Esophagus squamous epithelium (tissue), 5 donors: ENCODE measurements at places on chromosomes 3 and 15.

DNA sequence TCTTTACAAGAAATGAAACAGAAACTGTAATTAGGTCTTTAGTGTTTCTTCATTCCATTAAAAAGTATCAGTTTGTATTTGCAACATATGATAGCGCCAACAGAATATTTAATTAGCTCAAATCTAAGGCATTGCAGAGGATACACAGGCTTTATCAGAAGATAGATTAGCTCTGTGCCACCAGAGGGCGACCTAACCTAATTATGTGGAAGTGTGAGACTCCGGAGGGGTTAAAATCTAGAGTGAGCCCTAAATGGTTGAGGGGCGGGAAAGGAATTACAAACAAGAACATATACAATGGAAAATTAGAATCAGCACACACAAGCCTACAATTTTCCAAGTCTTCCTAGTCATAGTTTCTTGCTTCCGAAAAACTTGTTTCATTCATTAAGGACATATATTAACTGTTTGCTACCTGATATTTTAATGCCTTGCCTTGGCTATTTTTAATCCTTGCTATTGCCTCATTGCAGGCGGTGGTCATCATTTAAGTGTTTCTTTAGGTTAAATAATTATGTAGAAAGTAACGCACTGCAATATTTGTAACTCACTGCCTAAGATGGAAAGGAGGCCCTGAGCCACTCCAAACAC is 18.0 kb upstream of the RYR3 start:
- DNase-seq = no peak

GRCh38 chr3:147161833-147162232 is 244.5 kb downstream of the ZIC4 start:
- no peak for DNase-seq

DNA sequence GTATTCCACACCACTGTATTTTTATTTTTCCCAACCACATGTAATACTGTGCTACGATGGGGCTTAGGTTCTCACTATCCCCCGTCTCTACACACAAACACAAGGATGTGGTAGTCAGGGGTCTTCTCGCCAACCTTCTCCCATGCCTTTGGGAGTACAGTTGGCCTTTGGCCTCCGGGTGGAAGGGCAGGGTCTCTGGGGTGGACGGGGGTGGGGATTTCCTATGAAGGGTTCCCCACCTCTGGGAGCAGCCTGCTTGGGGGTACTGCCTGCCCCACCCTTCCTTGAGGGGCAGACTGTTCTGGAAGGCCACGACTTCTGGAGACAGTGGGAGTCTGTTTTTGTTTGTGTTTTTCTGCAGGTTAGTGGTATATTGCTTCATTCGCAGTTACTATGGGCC is 21.3 kb upstream of the RAD18 start:
- DNase-seq = no peak

- DNase-seq = no peak
Measured at GRCh38 chr3:167521006-167521355, 47.1 kb upstream of the SERPINI2 start.

GRCh38 chr3:125434582-125435011 is 59.5 kb upstream of the ZNF148 start:
- DNase-seq = no peak

DNA sequence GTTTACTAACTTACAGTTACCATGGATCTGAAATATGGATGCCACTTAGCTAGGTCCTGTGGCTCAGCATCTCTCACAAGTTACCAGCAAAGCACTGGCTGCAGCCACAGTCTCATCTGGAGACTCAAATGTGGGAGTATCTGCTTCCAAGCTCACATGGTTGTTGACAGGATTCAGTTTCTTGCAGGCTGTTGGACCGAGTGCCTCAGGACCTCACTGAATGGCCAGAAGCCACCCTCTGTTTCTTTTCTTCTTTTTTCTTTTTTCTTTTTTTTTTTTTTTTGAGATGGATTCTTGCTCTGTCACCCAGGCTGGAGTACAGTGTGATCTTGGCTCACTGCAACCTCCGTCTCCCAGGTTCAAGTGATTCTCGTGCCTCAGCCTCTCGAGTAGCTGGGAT is 20.1 kb upstream of the AMOTL2 start:
- no peak for DNase-seq

DNA sequence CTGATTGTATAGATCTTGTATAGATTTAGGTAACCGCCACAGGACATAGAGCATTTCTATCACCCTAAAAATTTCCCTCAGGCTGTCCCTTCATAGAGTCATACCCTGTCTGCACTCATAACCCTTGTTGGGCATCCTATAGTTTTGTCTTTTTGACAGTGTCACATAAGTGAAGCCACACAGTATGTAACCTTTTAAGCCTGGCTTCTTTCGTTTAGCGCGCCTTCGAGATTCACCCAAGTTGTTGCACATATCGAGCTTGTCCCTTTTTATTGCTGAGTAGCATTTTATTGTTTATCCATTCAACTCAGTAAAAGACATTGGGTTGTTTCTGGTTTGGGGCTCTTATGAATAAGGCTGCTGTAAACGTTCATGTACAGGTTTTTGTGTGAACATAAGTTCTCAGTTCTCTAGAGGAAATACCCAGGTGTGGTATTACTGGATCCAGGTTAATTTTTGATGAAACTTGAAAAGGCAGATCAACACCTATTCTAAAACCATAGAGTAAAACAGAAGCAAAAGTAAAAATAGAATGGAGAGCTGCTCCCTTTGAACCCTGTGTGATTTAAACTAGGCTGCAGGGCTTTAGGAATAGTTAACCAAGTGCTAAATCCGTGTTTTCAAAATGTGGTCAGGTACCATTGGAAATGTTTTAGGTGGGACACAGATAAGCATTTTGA is 49.5 kb downstream of the CD86 start:
- DNase-seq = no peak

DNA sequence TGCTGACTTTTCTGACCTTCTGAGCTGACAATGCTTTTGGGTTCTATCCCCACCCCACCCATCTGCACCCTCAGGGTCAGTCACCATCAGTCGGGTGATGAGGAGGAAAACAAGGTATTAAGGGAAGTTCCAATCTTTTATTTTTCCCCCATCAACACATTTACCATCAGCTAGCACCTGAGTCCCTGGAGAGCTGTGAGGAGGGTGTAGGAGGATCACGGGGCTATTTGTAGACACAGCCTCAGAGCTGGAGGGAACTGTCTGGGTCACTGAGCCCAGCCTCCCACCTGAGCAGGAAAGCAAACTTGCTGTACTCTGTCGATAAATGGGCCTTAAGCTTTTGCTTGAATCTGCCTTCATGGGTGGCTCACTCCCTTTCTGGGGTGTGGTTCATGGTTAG is 24.8 kb upstream of the ZFAND6 start:
- no peak for DNase-seq

DNA sequence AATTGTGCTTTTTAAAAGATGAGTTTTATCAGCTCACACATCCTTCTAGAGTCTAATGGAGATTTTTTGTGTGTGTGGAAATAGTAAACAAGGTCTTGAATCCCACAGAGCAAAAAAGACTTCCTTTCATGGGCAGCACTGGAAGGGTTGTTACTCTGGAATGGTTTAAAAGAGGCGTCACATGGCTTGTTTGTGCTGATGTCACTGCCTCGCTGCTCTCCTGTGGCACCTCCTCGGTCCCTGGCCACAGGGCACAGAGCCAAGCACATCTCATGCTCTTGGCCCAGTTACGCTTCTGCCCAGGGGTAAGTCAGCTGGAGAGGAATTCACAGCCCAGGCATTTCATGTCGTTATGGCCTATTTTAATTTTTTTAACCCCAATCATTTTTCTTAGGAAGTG is 53.2 kb downstream of the PGPEP1L start:
- no peak for DNase-seq

- DNase-seq = no peak
Measured at GRCh38 chr3:28947751-28948150, 333.1 kb upstream of the RBMS3 start.

GRCh38 chr3:178088963-178089362 is 447.3 kb upstream of the KCNMB2 start:
- no peak for DNase-seq

- DNase-seq = no peak
Measured at GRCh38 chr3:66121318-66121717, 82.6 kb upstream of the MAGI1 start.

DNA sequence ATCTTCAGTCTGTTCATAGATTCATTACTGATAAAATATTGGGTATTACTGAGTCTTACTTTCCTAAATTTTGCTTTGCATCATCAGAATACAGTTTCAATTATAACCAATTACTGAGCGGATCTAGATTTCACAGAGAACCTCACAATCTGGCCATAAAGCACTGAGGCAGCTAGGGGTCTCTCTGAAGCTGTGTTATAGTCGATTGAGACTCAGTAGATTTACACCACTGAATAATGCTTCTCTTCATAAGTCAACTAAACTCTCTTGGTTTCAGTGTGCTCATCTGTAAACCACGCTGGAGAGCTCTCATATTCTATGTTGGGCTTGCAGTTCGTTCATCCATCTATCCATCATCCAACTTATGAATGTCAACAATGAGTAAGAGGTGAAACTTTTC is 180.6 kb downstream of the GREM1 start:
- no peak for DNase-seq

DNA sequence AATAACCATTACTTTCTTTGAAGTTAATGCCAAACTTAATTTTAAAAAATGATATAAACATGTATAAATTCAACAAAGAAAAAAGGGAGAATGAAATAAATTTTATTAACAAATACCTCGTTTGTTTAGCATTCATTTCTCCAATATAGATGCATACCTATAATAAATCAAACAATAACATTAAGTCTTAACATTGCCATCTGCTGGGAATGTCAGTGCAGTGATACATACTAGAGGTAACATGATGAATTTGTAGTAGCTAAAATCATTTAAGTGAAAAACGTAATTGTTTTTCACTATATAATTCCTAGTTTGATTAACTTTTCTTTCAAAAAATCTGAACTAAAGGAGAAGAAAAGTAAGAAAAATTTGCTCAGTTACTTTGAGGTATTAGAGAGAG is 340.2 kb upstream of the CBLB start:
- DNase-seq = no peak

- DNase-seq = no peak
Measured at GRCh38 chr3:29144807-29145206, 136.1 kb upstream of the RBMS3 start.

DNA sequence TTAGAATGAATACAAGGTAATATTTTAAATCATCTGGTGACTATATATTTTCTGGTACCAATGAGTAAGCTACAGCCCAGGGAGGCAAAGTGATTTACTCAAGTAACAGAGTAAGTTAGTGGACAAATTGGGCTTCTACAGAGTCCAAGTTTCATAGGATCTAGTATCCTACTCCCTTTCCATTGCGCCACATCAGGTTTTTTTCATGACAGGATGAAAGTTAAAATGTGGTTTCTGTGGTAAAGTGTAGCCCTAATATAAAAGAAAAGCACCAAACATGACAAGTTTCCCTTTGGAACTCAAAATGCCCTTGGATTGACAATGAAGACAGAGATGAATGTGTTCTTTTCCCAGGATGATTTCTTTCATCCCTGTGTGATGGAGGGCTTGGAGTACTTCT is 350.8 kb upstream of the ZNF385D start:
- no peak for DNase-seq

DNA sequence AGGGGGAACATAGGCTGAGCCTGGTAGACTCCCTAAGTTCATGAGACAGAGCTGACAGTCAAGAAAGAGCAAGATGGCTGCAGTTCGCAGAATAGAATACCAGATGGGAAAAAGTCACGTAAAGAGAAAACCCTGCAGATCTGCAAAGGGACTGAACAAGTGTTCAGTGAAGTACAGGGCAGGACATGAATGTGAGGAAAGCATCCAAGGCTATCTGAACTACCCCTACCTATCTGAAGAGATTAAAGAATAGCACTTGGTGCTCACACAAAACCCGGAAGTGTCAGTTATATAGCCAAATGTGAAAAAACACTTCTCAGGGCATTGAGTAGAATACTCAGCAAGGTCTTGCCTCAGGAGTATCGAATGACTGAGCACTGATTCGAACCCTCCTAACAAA is 44.0 kb downstream of the GOLGB1 start:
- DNase-seq = no peak

- DNase-seq = no peak
Measured at GRCh38 chr3:189167027-189167766, 4.6 kb upstream of the TPRG1 start.

DNA sequence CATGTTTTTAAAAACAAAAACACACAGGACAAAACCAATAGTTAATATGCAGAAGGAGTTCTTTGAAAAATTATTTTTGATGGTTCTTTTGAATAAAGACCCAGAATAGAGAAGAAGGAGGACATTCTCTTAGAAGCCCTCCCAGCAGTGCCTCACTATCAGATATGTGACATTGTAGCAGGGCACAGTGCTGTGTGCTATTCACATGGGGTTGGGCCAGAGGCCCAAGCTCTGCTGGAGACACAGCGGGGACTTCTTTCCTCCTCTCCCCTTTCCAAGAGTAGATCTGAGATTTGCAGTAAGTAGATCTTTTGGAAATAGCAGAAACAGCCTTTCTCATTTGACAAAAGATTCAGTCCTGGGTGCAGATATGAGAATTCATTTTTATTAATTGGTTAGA is 6.3 kb downstream of the GYG1 start:
- DNase-seq = no peak

DNA sequence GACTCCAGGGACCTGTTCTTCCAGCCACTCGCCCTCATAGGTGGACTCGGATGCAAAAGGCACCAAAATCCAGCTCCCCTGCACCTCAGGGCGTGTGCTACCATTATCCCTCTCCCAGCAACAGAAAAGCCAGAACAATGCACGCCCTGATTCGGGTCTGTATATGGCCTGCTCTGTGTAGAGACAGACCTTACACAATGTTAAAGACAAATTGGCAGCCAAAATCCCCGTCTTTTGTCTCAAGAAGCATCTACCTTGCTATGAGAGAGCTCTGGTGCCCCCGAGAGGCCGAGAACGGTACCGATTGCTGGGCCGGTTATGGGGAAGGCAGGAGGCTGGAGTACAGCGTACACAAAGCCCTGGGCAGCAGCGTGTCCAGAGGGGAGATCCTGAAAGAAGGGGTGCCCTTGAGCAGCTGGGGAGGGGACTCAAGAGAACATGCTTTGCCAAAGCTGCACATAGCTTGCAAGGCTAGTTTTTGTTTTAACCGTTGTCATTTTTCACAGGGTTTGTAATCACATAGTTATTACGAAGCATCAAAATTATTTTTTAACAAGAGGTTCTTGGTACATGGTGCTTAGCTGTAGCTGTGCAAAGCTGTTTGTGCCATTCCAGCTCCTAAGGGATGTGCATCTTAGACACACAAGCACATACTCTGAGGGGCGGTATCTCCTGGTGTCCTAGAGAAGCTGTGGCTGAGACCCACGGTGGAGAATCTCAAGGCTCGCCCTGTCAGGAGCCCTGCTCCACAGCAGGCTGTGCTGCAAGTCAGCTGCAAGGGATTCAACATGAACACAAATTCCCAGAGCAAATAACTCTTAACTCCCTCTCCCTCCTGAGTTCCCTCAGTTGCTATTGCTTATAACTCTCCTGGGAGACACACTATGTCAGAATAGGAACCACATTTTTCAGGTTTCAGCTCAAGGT is 461.5 kb upstream of the PPP2R3A start:
- no peak for DNase-seq

GRCh38 chr15:35720019-35720418 is 174.1 kb upstream of the DPH6 start:
- no peak for DNase-seq
